Stimulated activated CD8-positive, alpha-beta memory T cell treated with anti-CD3 and anti-CD28 coated beads, Interleukin-4, amount 100 ng/mL, for 4 hours (primary cell): ENCODE measurements at places on chromosomes 11 and 22.

GRCh38 chr11:36447514-36447913, 62.6 kb downstream of the TRAF6 start:
- no peak for DNase-seq

DNA sequence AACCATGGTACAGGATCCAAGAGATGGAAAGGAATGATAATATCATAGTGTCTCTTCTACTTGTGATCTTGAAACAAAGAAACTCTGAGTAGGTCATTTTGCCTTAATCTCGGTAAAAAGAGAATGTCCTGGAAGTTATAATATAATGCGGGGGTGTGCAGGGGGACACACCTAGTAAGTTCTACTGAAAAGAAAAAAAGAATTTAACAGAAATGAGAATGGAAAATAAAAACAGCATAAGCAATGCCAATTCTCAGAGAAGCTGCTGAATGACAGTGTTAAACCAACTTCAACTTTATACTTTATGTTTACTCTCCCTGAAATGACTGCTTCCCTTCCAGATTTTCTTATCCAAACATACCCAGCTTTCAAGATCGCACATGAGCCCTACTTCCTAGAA, 2.0 kb downstream of the HPS5 start:
- no peak for DNase-seq

DNA sequence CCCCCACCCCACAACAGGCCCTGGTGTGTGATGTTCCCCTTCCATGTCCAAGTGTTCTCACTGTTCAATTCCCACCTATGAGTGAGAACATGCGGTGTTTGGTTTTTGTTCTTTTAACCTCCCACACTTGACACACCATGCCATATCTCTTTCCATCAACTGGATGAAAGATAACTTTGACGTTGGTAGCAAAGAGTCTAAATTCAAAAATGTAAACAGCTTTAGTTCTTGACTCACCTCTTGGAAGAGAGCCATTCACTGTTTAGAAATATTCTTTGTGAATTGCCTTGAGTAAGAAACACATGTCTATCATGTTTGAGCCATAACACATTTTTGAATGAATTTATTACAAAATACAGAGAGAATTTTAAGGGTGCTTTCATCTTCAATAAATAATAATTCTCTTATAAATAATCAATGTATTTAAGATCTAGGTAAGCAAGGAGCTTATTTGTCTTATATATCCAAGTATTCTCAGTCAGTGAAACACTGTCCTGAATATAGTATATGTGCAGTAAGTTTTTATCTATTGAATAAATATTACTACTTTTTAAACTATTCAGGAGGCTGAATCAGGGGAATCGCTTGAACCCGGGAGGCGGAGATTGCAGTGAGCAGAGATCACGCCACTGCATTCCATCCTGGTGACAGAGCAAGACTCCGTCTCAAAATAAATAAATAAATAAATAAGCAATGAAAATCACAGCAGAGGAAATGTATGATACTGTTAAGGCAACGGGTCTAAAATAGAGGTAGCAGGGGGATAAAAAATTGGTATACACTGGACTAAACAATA, 6.7 kb downstream of the CARD18 start:
- no peak for DNase-seq

- DNase-seq: no peak
Observed at GRCh38 chr11:2342981-2343380, 34.1 kb upstream of the CD81 start.

GRCh38 chr11:65440831-65441499, 18.4 kb downstream of the NEAT1 start:
- no peak for DNase-seq

- no peak for DNase-seq
Observed at GRCh38 chr22:26055693-26056092, 113.6 kb upstream of the SEZ6L start.

DNA sequence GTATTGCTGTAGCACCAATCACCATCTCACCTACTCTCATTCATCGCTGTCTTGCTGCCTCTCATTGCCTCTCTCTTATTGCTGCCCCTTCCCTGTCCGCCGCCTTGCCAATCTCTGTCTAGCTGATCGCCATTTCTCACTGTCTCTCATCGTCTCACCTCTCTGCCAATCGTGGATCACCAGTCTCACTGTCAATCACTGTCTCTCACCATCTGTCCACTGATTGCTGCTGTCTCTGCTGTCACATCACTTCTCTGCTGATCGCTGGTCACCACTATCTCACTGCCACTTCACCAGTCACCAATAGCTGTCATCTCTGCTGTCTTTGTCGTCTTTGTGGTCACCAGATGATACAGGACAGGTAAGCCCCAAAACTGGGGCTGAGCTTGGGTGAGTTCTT, 20.6 kb upstream of the RNASEH2C start:
- no peak for DNase-seq

DNA sequence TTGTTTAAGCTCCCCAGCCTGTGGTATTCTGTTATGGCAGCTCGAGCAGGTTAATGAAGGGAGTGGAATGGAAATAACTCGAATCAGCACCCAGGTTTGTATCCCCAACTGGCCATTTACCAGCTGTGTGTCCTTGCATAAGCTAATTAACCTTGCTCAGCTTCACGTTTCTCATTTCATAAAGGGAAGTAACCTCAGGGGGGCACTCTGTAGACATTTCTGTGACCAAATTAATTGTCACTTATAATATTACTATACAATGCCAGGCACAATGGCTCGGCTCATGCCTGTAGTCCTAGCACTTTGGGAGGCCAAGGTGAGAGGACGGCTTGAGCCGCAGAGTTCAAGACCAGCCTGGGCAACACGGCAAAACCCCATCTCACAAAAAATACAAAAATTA, 13.8 kb downstream of the ADA2 start:
- DNase-seq: no peak

GRCh38 chr11:67698247-67698646, 23.8 kb upstream of the ALDH3B2 start:
- no peak for DNase-seq

DNA sequence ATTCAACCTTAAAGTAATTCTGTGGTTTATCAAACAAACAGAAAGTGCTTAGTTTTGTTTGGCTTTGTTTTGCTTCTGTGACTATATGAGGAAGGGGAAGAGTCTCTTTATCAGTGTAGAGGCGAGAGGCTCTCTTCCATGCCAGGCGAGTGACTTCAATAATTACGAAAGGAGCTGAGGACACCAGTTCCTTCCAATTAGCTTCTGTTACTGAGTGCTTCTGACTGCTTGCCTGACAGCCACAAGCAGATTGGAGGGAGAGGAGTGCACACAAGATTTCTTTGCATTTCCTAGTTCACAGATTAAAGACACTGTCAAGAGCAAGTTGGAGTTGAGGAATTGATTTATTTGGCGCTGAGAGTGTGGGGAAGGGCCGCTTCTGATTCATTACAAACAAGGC, 1484.5 kb upstream of the TENM4 start:
- no peak for DNase-seq

- DNase-seq: no peak
Observed at GRCh38 chr11:12149672-12150225, 39.4 kb downstream of the MICAL2 start.

DNA sequence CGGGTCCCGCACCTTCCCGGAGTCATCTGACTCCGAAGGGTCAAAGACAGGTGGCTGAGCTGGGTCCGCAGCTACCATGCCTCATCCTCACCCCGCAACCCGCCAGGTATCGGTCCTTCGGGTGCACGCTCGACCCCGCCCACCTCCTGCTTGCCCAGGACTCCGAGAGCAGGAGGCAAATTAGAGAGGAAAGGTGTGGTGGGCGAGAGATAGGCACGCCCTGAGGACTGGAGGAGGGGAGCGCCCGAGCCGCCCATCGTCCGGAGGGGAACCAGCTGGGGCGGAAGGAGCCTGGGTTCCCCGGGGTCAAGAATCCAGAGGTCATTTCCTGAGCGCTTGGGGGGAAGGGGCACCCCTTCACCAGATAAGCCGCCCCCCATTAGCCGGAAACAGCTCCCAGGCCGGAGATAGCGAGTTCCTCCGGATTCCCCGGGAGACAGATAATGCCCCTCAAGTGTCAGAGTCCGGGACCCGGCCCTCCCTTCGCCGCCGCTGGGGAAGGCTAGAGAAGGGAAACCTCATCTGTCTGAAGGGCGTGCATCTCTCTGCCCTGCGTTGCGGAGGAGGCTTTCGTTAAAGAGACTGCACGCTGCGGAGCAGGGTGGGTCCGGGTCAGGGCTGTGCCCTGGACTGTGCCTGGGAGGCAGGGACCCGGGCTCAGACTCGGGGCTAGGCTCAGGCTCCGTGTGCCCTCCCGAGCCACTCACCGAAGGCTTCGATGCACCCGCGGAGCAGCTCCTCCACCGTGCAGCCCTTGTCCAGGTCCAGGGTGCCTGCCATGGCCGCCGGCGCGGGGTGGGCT, 1.7 kb downstream of the RASGRP2 start:
- DNase-seq: no peak

DNA sequence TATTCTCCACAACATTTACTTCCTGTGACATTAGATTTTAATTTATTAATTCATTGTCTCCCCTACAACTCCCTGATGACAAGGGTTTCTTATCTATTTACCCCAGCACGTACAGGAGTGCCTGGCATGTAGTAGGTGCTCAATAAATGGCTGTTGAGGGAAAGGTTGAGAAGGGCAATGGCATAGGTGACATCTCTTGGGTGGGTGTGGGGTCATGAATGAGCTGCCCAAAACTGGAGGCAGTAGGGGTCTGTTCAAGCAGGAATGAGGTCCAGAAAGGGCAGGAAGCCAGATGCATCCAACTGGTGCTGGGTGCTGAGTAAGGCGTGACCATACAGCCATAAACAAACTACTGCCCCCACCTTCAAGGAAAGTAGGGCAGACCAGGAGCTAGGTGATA, 2.8 kb downstream of the VWCE start:
- DNase-seq: no peak

- DNase-seq: no peak
Observed at GRCh38 chr11:70623906-70624597, 225.7 kb downstream of the CTTN start.
